ENCODE measurements at places on chromosomes 2 and 18.

DNA sequence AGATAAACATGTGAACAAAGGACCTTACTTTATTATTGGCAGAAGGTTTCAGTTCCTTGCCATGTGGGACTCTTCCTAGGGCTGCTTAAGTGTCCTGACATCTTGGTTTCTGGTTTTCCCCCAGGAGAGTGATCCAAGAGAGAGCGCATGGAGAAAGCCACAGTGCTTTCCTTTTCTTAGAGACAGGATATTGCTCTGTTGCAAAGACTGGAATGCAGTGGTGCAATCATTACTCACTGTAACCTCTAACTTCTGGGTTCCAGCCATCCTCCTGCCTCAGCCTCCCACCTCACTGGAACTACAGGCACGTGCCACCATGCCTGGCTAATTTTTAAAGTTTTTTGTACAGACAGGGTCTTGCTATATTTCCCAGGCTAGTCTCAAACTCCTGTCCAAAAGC is 38.1 kb upstream of the TCF7L1 start:
- no peak for DNase-seq

DNA sequence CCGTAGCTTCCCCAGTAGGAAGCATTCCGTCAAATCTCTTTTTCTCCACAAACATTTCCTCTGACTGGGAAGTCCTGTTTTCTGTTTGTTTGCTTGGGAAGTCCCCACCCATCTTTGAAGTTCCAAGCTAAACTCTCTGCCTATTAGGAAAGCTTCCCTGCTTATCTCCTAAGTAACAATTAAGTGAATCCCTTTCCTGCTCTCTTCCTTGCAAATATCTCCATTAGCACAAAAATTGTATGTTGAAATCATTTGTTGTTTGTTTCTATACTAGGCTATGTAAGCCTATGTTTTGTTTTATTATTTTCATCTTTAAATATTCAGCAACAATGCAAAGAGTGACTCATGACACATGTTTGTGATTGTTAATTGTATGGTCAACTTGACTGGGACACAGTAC is 812.6 kb upstream of the LRATD1 start:
- no peak for DNase-seq

- DNase-seq = no peak
These were observed 135.6 kb downstream of the CCBE1 start for GRCh38 chr18:59561612-59562011.

GRCh38 chr2:177352441-177353186 is 40.0 kb upstream of the AGPS start:
- no peak for DNase-seq

DNA sequence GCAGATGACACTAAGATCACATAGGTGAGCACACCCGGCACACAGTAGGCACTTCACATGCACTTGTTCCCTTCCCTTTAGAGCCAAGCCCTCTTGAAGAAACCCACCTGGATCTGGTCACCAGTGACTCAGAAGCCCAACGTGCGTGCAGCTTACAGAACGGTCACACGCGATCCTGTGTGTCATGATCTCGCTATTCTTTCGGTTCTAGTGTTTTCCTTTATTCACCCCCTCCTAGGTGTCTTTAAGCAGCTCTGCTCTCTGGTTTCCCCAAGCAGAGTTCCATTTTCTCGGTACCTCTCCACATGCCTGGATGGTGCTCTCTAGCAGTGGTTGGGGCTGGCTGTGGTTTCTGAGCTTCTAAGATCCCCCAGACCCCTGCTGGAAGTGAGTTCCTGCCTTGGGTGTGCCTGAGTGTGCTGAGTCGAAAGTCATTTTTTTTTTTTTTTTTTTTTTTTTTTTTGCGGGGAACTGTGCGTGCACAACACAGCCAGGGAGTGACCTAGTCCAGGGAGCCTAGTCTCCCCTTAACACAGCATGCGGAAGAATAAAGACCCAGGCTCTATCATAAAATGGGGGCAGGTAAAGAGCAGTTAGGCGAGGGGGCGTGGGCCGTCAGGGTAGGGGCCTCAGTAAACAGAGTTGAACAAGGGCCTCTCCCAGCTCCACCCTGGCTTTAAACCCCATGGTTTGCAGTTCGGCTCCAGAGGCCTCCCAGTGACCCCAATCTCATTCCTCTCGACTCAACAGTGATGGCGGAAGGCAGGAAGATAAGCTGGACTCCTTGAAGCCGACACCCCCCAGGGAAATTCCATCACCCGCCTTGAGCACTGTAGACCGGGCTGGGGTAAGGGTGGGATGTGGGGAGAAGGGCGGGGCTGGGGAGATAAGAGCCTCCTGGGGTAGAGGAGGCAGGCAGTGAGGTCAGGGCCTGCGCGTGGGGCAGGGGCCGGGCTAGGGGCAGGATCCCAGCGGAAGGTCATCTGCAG is 29.8 kb upstream of the DNMT3A start:
- DNase-seq = no peak

GRCh38 chr2:217074576-217075255 is 214.9 kb upstream of the TNP1 start:
- no peak for DNase-seq

DNA sequence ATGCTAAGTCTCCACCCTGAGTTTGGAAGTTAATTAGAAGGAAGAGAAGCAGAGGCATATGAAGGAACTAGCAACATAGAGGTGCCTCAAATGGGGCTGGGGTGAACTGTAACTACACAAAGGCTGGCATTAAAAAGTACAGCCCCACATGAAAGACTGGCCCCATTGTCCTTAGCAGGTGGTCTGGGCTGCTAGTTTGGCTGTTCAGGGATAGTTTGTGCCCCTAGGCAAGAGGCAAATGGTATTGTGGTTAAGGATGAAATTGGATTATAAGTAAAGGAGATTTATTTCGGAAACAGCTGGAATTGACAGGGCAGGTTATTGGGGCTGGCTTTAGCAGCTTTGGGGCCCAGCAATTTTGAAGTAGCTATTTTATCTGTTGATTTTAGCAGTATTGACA is 365.7 kb upstream of the TNP1 start:
- no peak for DNase-seq

- DNase-seq = no peak
These were observed 73.2 kb upstream of the SMAD2 start for GRCh38 chr18:48003426-48004349.

DNA sequence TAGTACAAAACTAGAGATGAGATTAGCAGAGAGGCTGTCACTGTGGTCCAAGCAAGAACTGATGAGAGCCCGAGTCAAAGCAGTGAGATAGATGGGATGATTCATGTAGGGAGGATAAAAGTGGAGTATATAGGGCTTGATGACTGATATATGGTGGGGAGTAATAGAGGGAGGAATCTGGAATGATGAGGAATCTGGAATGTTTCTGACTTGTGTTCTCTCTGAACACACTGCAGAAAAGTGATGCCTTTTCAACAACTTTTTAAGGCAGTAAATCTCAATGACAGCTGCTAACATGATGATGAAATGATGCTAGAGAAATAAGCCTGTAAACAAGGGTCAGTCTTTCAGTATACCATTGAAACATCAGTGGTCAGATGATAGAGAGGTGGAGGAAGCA is 143.5 kb upstream of the SP5 start:
- DNase-seq = no peak

- DNase-seq = peak; percentile 77
These were observed 240.3 kb downstream of the CDH7 start for GRCh38 chr18:65990944-65991708.

- no peak for DNase-seq
These were observed 2.2 kb downstream of the LOXL3 start for GRCh38 chr2:74551530-74551929.

GRCh38 chr2:218097975-218098374 is 27.9 kb upstream of the CXCR2 start:
- no peak for DNase-seq

GRCh38 chr2:206423147-206423546 is 20.2 kb upstream of the ADAM23 start:
- no peak for DNase-seq

- no peak for DNase-seq
These were observed 39.0 kb upstream of the PPP4R1 start for GRCh38 chr18:9653390-9653789.

- DNase-seq = no peak
These were observed 53.6 kb downstream of the CTDP1 start for GRCh38 chr18:79733135-79733701.

GRCh38 chr18:51610481-51610880 is 413.0 kb upstream of the MEX3C start:
- no peak for DNase-seq

DNA sequence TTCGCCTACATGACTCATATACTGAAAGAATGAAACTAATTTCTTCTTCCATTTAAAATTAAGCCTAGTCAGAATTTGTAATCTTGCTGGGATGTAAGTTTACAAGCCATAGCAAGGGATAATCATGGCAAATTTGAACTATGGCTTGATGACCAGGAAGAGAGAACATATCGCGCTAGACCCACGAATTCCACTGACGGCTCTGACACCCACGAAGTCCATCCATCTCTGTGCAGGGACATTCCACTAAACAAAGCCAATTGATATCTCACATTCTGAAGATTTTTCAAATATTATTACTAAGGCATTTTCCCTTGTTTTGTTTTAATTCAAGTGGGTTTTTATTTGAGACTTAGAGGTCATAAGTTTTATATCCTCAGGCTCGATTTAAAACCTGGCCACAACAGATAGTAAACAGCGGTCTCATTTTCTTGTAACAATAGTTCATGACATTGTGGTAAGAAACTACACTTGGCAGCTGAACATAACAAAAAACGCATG is 113.0 kb downstream of the QPCT start:
- no peak for DNase-seq

- no peak for DNase-seq
These were observed 203.2 kb upstream of the ACVR2A start for GRCh38 chr2:147641651-147642050.

All from NCI-H2171 treated with DMSO at 0.1 percent for 48 hours (cell line).